ENCODE measurements at places on chromosomes 1 and 21.

- DNase-seq: no peak
Observed at GRCh38 chr1:80274256-80274655, 1267.7 kb upstream of the ADGRL4 start.

DNA sequence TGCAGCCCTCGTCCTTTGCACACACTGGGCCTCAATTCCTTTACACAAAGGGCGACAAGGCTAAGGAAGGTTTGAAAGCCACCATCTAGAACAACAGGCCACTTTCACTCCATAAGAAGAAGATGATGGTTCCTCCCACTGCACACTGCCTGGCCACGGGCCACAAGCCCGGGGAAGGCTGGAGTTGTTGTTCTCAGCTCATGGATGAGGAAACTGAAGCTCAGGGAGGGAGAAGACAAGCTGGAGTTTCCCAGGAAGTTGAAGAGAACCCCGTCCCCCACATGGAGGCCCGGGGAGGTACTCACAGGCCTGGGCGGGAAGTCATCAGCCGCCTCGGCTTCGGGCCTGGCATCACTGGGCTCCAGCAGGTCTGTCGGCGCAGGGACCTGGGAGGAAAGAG lies 24.6 kb upstream of the DDOST start:
- DNase-seq: no peak

GRCh38 chr1:203217668-203218067 lies 11.8 kb downstream of the CHIT1 start:
- DNase-seq: no peak

DNA sequence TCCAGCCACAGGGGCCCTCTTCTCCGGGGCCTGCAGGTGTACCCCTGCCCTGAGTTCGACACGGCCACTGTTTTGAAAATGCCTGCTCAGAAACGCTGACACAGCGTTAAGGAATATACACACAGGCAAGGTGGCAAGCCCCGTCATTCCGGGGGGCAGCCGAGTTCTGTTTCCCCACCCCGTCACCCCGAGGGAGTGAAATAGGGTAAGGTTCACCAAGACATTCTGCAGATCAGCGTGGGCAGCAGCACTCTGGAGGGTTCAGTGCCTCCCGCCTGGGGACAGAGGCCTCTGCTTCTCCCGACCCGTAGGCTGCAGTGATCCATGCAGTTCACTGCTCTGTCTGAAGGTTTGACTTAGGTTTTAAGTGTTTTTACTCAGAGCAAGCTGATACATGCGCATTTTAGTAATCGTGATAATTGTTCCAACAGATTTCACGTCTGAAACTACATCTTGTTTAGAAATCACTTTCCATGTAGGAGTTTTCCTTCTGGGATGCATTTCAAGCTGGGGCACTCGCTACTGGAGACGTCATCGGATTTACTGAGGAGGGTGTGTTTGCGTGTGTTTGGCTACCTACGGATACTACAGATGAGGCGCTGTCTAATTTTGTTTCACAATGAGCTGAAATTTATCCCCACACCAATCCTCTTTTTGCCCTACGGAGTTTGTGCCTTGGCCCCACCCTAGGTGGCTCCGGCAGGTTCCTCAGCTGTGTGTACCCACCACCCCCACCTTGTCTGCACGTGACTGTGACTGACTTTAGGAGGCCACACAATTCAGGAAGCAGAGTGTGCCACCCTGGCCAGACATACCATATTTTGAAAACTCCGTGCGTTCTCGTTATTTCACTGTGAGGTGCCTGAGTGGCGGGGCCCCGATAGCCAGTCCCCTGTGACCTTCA lies 63.5 kb downstream of the AGPAT3 start:
- DNase-seq: no peak

- no peak for DNase-seq
Observed at GRCh38 chr1:204920511-204920910, 49.8 kb downstream of the NFASC start.
